ENCODE measurements at places on chromosomes 7 and 10. TPM values are rescaled to one million over a fixed set of nuclear protein-coding genes. Genes with fewer than 3 reads are reported as not detected.

- no peak for DNase-seq
These were observed 124.2 kb downstream of the TES start for GRCh38 chr7:116334555-116334954.

DNA sequence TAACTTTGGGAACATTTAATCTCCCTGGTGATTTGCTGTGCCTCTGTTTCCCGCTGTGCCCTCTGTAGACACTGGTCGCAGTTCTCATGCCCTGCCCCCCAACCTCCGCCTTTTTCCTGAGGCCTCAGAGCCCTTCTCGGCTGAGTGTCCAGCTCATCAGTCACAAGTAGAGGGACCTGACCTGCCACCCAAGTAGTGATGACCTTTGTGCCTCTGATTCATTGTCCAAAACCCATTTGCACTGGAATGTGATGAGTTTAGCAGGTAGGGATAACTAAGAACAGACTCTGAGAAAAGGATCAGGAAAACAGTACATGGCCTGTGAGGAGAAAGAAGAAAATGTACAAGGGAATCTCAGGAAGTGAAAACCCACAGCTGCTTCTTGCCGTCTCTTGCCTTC, 58.8 kb downstream of the LANCL2 start:
- DNase-seq, result no peak

DNA sequence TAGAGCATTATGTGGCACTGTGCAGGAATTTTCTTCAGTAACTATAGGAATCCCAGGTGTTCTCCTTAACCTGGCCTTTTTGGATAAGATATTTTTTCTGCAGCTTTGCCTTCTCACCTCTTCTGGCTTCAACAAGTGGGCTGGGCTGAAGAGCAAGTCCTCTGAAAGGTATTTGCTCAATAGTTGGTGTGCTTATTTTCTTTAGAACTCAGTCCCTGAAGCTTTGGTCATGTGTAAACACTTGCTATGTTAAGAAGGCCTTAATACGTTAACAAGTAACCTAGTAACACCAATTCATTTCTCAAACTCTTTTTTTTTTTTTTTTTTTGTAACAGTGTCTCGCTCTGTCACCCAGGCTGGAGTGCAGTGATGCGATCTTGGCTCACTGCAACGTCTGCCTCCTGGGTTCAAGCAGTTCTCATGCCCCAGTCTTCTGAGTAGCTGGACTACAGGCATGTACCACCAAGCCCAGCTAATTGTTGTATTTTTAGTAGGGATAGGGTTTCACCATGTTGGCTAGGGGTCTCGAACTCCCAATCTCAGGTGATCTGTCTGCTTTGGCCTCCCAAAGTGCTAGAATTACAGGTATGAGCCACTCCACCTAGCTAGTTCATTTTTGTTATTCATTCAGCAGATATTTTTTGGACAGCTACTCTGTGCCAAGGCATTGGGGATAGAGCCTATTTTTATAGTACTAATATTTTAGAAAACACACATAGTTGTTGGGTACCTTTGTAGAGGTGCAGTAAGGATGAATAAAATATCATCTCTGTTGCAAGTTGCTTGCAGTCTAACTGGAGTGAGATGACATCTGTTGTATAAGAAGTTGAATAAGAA, 164.6 kb downstream of the SND1 start:
- no peak for DNase-seq

GRCh38 chr10:83272666-83273434, 866.5 kb upstream of the GHITM start:
- no peak for DNase-seq

Gene ABCB4
- total RNA-seq, result not detected

- no peak for DNase-seq
These were observed 14.1 kb downstream of the TMEM72 start for GRCh38 chr10:44925224-44925623.

DNA sequence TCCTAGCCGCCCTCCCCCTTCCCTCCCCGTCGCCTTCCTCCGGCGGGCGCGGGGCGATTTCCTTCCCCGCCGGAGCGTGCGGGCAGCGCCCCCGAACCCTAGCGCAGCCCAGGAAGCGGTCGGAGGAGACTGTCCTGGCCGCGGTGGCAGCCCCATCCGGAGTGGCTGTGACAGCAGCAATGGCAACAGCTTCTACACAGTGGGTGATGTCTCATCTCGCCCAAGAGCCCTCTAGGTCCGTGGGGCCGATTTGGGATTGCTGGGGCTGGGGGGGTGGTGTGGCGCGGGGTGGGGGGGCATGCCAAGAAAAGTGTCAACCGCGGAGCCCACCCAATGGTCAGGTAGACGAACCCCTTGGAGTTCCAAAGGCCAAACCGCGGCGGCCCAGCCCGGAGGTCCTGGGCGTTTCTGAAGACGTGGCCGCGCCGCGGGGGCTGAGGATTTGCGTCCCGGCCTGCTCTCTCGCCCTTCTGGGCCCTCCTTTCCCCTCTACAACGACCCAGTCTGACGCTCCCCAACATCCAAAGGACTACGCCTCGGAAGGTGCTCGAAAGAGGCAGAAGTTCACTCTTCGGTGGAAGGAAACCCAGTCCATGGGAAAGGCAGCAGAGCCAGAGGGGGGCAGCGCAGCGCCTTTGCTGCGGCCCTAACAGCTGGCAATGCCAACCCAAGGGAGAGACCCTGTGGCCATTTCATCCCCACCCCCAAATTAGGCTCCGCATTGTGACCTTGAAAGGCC, 603 bp upstream of the TWIST1 start:
- no peak for DNase-seq

Gene CNTNAP2
- not detected for total RNA-seq

Gene GTF2IRD2
- total RNA-seq, result 6.2 TPM

Gene TMEM213
- total RNA-seq, result 0.18 TPM

- no peak for DNase-seq
These were observed 276.7 kb downstream of the PARD3 start for GRCh38 chr10:34538281-34538829.

GRCh38 chr7:110600956-110601355, 490.0 kb upstream of the LRRN3 start:
- DNase-seq, result no peak

DNA sequence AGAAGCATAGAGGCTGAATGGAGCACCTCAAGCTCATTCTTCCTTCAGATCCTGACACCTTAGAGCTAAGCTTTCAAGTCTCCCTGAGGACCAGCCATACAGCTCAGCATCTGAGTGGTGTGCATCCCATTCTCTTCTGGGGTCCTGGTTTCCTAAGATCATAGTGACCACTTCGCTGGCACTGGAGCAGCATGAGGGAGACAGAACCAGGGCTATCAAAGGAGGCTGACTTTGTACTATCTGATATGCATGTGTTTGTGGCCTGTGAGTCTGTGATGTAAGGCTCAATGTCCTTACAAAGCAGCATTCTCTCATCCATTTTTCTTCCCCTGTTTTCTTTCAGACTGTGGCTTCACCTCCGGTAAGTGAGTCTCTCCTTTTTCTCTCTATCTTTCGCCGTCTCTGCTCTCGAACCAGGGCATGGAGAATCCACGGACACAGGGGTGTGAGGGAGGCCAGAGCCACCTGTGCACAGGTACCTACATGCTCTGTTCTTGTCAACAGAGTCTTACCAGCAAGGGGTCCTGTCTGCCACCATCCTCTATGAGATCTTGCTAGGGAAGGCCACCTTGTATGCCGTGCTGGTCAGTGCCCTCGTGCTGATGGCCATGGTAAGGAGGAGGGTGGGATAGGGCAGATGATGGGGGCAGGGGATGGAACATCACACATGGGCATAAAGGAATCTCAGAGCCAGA, 31.0 kb downstream of the PRSS2 start:
- no peak for DNase-seq

DNA sequence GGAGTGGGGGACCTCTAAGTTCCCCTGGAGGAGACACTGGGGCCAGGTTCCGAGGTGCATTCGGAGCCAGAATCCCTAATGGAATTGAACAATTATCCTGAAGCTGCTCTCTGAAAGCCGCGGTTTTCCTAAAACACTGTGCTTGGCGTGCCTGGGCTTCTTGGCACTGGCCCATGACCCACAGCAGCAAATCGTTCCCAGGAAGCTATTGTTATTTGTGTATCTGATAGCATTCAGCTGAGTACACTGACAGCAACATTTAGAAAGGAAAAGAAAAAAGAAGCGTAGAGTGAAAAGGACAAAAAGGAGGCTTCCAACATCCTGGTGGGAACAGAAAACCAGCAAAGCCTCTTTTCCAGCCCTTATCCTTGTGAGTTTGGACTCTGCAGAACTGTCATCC, 339.8 kb downstream of the FRMD4A start:
- no peak for DNase-seq

DNA sequence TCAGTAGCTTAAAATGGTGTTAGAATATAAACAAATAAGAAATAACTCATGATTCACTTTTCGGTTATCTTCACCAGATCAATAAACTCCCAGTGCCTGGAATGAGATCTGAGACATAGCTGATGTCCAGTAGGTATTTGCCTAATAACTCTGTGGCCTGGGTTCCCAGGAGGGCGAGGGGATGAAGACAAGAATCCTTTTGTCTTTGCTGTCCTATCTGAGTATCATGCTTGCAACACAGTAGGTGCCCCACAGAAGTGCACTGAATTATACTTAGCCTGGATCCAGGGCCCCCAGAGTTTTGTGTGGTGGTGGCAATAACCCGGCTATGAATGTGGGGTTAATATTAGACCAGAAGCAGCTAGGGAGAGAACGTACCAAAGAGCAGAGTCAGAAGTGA, 350.1 kb upstream of the AOAH start:
- DNase-seq, result no peak

DNA sequence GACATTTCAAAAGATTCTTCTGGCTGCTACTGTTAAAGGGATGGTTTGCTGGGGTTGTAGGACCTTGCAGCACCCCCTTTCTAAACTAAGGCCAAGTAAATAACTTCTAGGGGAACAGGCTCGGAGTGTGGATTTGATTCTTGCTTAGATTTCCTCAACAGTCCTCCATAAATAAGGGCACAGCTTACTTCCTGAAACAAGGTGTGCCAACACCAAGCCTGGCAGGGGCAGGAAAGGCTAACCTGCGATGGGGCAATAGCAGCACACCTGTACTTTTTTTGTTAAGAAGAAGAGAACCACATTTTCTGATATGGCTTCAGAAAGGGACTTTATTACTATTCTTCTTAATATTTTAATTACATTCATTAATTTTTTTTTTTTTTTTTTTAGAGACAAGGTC, 121.9 kb downstream of the RNF216 start:
- no peak for DNase-seq

Gene SPDYE1
- total RNA-seq, result not detected

GRCh38 chr10:623014-623413, 66.5 kb downstream of the DIP2C start:
- no peak for DNase-seq

GRCh38 chr7:2812831-2813230, 31.3 kb downstream of the GNA12 start:
- DNase-seq, result no peak

GRCh38 chr10:131580674-131581073, 269.2 kb upstream of the TCERG1L start:
- DNase-seq, result no peak

DNA sequence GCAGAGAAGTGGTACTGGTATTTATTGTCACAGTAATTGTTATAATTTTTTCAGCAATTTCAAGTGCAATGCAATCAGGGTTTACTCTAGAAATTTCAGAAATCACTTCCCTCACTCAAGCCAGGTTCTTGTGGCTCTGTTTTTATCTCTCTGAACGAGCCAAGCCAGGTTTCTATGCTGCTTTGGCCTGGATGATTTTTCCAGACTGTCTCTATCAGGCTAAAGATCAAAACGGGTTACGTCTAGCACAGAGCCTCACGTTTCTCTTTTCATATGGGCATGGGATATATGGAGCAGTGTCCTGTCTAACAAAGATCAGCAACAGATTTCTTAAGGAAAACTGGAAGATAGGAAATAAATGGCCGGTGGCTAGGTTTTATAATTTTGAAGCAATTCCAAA, 1105.3 kb downstream of the NRG3 start:
- no peak for DNase-seq

Gene AP5Z1
- 35.2 TPM for total RNA-seq

DNA sequence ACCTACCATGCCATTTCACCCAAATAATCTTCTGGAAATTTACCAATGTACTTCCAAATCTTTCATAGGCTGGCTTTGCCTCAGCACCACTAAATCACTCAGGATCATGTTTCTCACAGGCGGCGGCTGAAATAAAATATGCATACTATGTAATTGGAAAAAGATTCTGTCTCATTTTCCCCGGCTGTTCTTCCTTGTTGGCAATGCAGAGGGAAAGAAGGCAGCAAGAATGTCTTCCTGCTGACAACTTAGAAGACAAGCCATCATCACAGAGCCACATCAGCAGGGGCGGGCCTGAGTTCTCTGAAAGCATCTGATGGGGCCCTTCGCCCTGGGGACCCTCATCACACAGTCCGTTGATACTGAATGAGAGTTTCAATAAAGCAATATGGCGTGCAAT, 39.2 kb upstream of the COL1A2 start:
- no peak for DNase-seq

DNA sequence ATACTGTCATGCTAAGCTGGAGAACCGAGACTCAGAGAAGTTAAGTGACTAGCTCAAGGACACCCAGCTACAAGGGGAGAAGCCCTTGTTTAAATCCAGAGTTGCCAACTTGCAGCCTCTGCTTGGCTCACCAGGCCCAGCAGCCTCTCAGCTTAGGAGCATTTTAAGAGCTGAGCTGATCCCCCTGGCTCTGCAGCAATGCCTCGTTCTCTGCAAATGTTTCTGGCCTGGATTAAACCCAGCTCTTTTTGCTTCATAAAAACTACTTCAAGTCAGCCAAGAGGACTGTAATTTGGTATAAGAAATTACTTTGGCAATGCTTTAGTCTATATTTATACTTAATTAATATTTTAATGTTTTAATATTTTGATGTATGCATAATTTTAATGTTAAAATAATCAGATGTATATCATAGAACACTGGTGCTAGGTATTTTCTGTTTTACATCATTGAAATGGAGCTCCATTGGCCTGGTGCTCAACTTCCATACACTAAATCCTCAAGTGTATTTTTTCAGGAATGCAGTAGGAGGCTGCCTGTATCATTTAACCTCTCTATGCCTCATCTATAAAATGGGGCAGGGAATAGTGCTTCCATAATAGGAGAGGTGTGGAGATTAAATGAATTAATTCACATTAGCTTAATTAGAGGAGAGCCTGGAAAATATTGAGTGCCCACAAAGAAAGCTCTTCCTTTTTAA, 184.2 kb downstream of the EMX2 start:
- DNase-seq, result no peak

GRCh38 chr7:130850956-130851355, 116.9 kb upstream of the KLF14 start:
- no peak for DNase-seq

DNA sequence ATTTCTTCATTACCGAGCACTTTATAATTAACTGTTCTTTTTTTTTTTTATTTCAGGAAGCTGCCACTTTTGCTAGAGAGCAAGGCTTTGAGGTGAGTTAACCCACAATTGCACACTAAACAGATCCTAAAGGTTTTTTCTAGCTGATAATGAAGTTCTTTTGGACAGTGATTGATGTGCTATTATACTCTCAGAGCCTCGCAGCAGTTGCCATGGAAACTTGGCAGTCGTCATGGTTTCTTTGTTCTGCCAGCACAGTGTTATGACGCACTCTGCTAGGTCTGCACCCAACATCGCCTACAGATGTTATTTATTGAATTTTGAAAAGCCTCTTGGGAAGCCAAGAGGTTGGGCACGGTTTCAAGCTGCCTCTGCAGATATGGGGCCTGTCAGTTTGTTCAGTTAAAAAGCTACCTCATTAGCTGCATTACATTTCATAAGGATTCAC, 237.2 kb upstream of the KAT6B start:
- no peak for DNase-seq

- DNase-seq, result no peak
These were observed 103.8 kb upstream of the LANCL2 start for GRCh38 chr7:55261386-55261770.

GRCh38 chr10:32190890-32191491, 134.8 kb upstream of the KIF5B start:
- DNase-seq, result no peak
